Liver (tissue), 10 donors: ENCODE measurements at places on chromosomes 11 and 22. TPM values are rescaled to one million over a fixed set of nuclear protein-coding genes. Genes with fewer than 3 reads are reported as not detected.

GRCh38 chr11:95776859-95777258 is 12.7 kb downstream of the FAM76B start:
- H3K27ac ChIP-seq: no peak overlapping the region
- no peak overlapping the region for H3K4me3 ChIP-seq
- peaks cover 75% of the 10 kb centered on the region for H3K36me3 ChIP-seq
- no peak for DNase-seq

DNA sequence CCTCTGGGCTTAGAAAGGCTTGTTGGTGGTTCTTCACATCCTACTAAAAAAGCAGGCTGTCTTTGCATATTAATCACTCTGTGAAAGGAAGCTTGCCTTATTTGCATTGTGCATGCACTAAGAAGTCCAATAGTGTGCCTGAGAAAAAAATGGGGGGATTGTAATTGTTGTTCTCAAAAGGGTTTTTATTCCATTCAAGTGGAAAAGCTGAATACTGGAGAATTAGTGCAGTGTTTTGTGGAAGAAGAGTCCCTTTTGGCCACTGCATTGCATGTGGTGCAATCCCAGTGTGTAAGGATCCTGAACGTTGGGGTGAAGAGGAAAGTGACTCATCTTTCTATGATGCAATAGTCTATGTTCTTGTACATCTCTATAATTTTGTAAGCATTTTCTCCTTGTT is 16.5 kb downstream of the NCAM1 start:
- H3K36me3 ChIP-seq: no peaks in the 10 kb centered on the region
- H3K27me3 ChIP-seq: peaks cover 3% of the 10 kb centered on the region
- no peak for DNase-seq
- H3K4me1 ChIP-seq: no peaks in the 10 kb centered on the region
- H3K4me3 ChIP-seq: no peak overlapping the region

DNA sequence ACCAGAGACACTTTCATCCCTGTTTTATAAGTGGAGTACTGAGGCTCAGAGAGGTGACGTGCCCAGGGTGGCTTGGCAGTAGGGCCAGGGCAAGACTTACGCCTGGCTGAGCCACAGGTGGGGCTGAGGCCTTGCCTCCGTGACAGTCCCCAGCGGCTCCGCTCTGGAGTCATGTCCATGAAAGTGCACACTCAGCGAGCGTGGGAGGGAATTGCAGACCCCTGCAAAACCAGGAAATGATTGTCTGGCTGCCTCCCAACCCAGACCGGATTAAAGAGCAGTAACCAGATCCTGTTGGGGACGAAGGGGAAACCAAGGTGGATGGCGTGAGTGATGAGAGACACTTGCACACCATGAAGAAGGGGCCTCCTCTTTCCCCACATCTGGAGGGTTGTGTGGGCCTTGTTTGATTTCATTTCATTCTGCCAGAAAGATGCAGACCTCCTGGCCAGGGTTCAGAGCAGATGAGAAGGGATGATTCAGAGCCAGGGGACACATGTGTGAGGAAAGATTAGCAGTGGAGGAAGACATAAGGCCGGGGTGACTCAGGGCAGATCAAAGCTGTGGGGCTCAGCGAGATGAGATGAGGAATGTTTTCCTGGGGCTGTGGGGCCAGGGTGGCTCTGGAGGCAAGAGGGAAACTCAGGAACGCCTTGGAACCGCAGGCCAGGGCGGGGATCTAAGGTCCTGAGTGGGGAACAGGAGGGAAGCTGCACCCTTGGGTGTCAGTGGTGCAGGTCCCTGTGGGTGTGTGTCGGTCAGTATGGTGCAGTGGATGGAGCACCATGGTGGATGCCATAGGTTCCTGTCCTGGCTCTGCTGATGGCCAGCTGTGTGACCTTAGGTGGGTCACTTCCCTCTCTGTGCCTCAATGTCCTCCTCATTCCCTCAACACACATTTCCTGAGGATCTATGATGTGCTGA is 29.9 kb upstream of the LRRC32 start:
- no peak overlapping the region for H3K4me3 ChIP-seq
- peak overlapping the region; percentile 10 for H3K27ac ChIP-seq
- no peaks in the 10 kb centered on the region for H3K36me3 ChIP-seq
- no peaks in the 10 kb centered on the region for H3K27me3 ChIP-seq
- no peaks in the 10 kb centered on the region for H3K4me1 ChIP-seq
- DNase-seq: peak; percentile 75

- no peak for DNase-seq
- peaks cover 4% of the 10 kb centered on the region for H3K36me3 ChIP-seq
- H3K4me1 ChIP-seq: peaks cover 28% of the 10 kb centered on the region
- H3K27me3 ChIP-seq: no peaks in the 10 kb centered on the region
- no peak overlapping the region for H3K27ac ChIP-seq
- H3K4me3 ChIP-seq: no peak overlapping the region
Measured at GRCh38 chr22:24072361-24072760, 61.3 kb downstream of the CABIN1 start.

- no peak overlapping the region for H3K27ac ChIP-seq
- peaks cover 10% of the 10 kb centered on the region for H3K4me1 ChIP-seq
- DNase-seq: no peak
Measured at GRCh38 chr11:118175031-118175992, 1.1 kb downstream of the SCN2B start.

GRCh38 chr11:34493926-34494595 is 19.5 kb downstream of the ELF5 start:
- no peaks in the 10 kb centered on the region for H3K4me1 ChIP-seq
- no peaks in the 10 kb centered on the region for H3K27me3 ChIP-seq
- no peak overlapping the region for H3K27ac ChIP-seq
- DNase-seq: no peak

Gene LMNTD2
- 1.2 TPM for total RNA-seq

Gene STK33
- total RNA-seq: 1.1 TPM

- no peak for DNase-seq
- H3K4me1 ChIP-seq: no peaks in the 10 kb centered on the region
- no peaks in the 10 kb centered on the region for H3K36me3 ChIP-seq
Measured at GRCh38 chr11:122721964-122722266, 66.4 kb downstream of the UBASH3B start.

DNA sequence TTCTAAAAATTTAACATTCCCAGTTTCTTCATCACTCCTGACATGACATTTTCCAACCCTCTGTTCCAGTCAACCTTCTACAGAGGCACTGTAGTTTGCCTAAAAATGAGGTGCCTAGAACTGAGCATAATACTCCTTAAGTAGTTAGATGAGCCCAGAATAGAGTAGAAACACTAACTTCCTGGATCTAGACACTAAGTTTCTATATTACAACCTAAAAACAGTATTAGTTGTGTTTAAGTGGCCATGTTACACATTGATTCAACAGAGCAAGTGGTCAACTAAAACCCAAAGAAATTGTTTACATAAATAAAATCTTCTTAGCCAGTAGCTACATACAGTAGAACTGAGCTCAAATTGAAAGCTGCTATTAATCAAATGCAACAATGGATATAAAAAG is 1.3 kb downstream of the HPS5 start:
- peak overlapping the region; percentile 1 for H3K27ac ChIP-seq
- peaks cover 35% of the 10 kb centered on the region for H3K4me1 ChIP-seq
- peaks cover 6% of the 10 kb centered on the region for H3K36me3 ChIP-seq
- H3K27me3 ChIP-seq: no peaks in the 10 kb centered on the region
- DNase-seq: no peak
- peak overlapping the region; percentile 94 for H3K4me3 ChIP-seq

- peaks cover 6% of the 10 kb centered on the region for H3K4me1 ChIP-seq
- no peaks in the 10 kb centered on the region for H3K36me3 ChIP-seq
- no peak overlapping the region for H3K4me3 ChIP-seq
- no peak overlapping the region for H3K27ac ChIP-seq
- DNase-seq: no peak
- no peaks in the 10 kb centered on the region for H3K27me3 ChIP-seq
Measured at GRCh38 chr11:111350811-111351210, 28.3 kb downstream of the POU2AF1 start.

DNA sequence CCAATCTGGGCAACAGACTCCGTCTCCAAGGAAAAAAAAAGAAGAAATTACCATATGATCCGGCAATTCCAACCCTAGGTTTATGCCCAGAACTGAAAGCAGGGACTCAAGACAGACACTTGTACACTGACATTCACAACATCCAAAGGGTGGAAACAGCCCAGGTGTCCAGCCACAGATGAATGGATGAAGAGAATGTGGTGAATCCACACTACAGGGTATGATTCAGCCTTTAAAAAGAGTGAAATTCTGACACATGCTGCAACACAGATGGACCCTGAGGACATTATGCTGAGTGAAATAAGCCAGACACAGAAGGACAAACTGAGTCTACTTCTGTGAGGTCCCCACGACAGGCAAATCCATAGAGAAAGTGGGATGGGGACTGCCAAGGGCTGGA is 43.9 kb downstream of the SGSM3 start:
- no peaks in the 10 kb centered on the region for H3K27me3 ChIP-seq
- no peak overlapping the region for H3K4me3 ChIP-seq

DNA sequence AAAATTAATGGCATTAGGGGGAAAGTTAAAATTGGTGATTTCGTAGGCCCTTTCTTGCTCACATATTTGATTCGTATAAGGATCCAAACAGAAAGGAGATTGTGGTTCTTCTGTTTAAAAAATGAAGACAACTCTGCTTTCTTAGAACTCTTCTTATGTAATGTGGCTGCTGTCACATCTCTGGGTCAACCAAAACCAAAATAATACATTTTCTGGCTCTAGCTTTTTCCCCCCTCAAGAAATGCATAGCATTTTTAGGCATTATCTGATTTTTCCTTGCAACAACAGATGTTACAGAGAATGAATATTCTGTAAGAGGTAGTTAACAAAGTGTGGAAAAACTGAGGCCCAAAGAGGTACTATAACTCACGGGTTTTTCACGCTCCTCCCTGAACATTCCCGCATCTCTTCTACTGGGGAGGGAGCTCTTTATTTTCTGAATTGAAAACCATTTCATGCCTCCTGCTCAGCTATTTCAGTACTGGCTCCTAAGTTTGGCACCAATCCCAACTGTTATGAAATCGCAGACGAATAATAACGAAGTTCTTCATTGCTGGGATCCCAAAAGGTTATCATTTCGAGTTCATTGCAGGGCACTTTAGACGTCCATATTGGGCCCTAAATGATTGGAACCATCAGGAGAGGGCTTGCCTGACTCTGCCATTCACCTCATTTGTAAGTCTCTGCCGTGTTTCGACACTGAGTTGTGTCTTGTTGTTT is 17.1 kb downstream of the GRAP2 start:
- no peaks in the 10 kb centered on the region for H3K4me1 ChIP-seq
- no peak for DNase-seq
- no peak overlapping the region for H3K27ac ChIP-seq
- H3K4me3 ChIP-seq: no peak overlapping the region
- no peaks in the 10 kb centered on the region for H3K27me3 ChIP-seq
- H3K36me3 ChIP-seq: no peaks in the 10 kb centered on the region

Gene PC
- 144 TPM for total RNA-seq

DNA sequence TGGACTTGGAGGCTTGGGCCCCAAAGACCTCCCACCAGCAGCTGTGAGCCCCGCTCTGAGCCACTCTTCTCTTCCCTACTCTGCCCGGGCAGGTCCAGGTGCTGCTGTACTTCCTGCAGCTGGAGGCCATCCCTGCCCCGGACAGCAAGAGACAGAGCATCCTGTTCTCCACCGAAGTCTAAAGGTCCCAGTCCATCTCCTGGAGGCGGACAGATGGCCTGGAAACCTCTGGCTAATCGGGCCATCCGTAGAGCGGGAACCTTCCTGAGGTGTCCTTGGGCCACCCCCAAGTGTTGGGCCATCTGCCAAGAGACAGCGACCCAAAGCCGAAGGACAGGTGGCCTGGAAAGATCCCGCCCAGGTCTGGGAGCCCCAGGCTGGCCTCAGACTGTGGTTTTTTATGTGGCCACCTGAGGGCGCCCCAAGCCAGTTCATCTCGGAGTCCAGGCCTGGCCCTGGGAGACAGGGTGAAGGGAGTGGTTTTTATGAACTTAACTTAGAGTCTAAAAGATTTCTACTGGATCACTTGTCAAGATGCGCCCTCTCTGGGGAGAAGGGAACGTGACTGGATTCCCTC is 135.1 kb downstream of the BCR start:
- no peaks in the 10 kb centered on the region for H3K4me1 ChIP-seq
- no peak overlapping the region for H3K27ac ChIP-seq
- H3K36me3 ChIP-seq: no peaks in the 10 kb centered on the region

- H3K4me3 ChIP-seq: no peak overlapping the region
- DNase-seq: no peak
- no peak overlapping the region for H3K27ac ChIP-seq
- H3K27me3 ChIP-seq: no peaks in the 10 kb centered on the region
Measured at GRCh38 chr22:25672289-25673084, 69.5 kb upstream of the MYO18B start.

DNA sequence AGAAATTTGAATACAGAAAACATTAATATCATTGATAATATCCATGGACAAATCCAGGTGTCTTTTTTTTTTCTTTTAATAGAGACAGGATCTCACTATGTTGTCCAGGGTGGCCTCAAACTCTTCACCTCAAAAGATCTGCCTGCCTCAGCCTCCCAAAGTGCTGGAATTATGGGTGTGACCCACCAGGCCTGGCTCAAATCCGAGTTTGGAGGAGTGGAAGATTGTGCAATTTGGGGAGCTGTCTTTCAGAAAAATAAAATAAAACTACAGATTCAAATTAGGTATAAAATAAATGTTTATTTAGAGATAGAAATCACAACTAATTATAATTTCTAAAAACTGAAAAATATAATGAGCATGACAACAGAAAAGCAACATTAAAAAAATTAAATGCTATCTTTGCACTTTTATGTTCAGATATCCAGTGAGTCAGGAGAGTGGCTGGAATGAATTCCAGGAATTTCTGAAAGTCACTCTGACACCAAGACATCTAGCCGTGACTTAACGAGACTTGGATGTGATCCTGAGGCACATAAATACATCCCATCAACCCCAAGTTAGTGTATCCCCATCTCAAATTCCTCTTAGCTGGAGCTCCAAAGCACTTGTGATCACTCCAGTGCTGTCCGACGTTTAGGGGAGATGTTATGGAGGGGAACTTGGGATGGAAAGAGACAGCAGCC is 128.6 kb upstream of the THY1 start:
- H3K4me3 ChIP-seq: no peak overlapping the region
- no peaks in the 10 kb centered on the region for H3K4me1 ChIP-seq
- DNase-seq: no peak
- no peak overlapping the region for H3K27ac ChIP-seq
- H3K36me3 ChIP-seq: no peaks in the 10 kb centered on the region

Gene KCNQ1OT1
- 4.9 TPM for total RNA-seq
